ENCODE measurements at places on chromosomes 4 and X. TPM values are rescaled to one million over a fixed set of nuclear protein-coding genes. Genes with fewer than 3 reads are reported as not detected.

IQSEC2 gene
- 4.2 TPM for total RNA-seq

MAGEC3 gene
- not detected for total RNA-seq

ADAM29 gene
- not detected for total RNA-seq

ADGRL3 gene
- total RNA-seq: 0.19 TPM

SHROOM2 gene
- total RNA-seq: 13.0 TPM

MAGED4B gene
- total RNA-seq: 0.63 TPM

ARHGAP6 gene
- total RNA-seq: 0.14 TPM

CCDC110 gene
- 0.05 TPM for total RNA-seq

NSDHL gene
- total RNA-seq: 52.3 TPM

PASD1 gene
- not detected for total RNA-seq

BDH2 gene
- total RNA-seq: 15.1 TPM

PLP1 gene
- not detected for total RNA-seq

DCLK2 gene
- total RNA-seq: 0.19 TPM

P2RY8 gene
- total RNA-seq: not detected

NR3C2 gene
- total RNA-seq: 0.14 TPM

MAGEA2 gene
- total RNA-seq: not detected

LARP7 gene
- 26.5 TPM for total RNA-seq

TEX13C gene
- total RNA-seq: not detected

STPG2 gene
- total RNA-seq: not detected

SERTM2 gene
- not detected for total RNA-seq

GIMD1 gene
- total RNA-seq: not detected

LRIT3 gene
- total RNA-seq: not detected

BMX gene
- total RNA-seq: 0.07 TPM

FAM133A gene
- total RNA-seq: not detected

DCAF4L1 gene
- 0.21 TPM for total RNA-seq

RADX gene
- 2.2 TPM for total RNA-seq

FAAH2 gene
- total RNA-seq: 6.6 TPM

SPP1 gene
- not detected for total RNA-seq

TBC1D8B gene
- 4.7 TPM for total RNA-seq

GABRG1 gene
- not detected for total RNA-seq

DCX gene
- not detected for total RNA-seq

DDX53 gene
- total RNA-seq: not detected

FANCB gene
- 2.3 TPM for total RNA-seq

TLR2 gene
- 1.0 TPM for total RNA-seq

TRIML1 gene
- total RNA-seq: not detected

Measured in airway epithelial cell (primary cell).